NCI-H510A treated with DMSO at 0.1 percent for 48 hours (cell line): ENCODE measurements at places on chromosomes 2 and 18.
A peak's percentile ranks its signal among the peaks of the same experiment; 100 is the strongest.

DNA sequence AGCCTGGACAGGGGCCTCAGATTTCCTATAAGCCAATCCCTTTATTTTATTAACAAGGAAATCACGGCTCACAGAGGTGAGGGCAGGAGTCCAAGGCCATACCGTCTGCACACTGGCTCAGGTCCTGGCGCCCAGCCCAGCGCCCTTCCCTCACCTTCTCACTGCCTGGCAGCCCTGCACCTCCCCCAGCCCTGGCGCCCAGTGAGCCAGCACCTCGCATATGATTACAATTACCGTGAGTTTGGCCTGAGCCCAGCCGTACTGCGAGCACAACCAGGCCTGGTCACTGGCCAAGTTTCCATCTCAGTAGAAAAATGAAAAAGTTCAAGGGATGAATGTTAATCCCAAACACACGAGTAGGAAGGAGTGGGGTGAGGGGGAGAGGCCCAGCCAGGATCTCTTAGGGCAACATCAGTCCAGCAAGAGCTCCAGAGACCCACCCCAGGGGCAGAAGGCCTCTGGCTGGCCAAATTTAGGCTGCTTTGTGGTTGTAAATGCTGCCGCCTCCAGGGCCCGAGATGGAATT lies 68.4 kb downstream of the MCFD2 start:
- DNase-seq: peak; percentile 22

DNA sequence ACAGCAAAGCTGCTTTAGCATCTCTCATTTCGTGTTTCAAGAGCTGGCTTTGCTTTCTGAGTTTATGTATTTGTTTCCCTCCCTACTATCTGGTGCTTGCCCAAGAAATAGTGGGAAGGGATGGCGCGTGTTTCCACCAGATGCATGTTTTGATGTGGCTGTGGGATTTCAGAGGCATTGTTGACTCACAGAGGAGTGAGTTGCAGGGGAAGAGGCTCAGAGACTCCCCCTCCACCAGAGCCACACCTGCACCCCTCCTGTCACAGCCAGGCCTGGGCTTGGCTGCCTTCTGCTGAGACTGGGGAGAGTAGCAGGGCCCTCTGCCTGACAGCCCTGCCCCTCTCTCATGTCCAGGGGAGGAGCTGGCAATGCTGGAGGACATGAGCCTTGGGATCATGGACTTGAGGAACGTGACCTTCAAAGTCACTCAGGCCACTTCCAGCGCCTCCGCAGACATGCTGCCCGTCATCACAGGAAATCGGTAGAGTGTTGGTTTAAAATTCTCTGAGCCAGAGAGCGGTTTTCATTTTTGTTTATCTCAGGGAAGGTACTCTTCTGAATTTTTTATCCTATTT lies 42.9 kb downstream of the COA5 start:
- no peak for DNase-seq

DNA sequence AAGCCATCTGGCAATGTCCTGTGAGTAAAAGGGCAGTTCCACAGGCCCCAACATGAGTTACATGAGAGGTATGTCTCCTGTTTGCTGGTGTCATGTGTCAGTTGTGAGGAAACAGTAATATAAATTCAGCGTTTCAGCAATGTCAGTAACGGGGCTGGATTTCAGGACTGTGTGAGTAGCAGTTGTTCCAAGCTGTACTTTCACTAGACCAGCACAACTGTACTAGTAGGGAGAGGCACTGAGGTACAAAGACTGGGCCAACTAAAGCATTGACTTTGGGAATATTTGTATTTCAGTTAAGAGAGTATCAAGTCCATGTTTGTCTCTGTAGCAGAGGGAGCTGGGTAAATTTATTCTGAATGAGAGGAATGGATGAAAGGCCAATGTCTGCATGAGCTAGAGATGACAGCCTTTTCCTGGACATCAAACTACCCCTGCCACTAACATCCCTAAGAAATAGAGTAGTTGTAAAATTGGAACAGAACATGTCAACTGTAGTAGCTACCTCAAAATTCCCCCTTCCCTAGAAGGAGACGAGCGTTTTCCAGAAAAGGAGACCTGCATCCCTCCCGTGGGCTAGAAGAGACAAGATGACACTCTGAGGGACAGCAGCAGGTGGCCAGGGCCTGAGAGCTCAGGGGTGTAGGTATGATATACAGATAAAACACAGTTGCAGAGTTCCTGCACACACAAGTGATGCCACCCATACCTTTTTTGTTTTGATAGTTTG lies 24.4 kb downstream of the EIF4E2 start:
- no peak for DNase-seq

DNA sequence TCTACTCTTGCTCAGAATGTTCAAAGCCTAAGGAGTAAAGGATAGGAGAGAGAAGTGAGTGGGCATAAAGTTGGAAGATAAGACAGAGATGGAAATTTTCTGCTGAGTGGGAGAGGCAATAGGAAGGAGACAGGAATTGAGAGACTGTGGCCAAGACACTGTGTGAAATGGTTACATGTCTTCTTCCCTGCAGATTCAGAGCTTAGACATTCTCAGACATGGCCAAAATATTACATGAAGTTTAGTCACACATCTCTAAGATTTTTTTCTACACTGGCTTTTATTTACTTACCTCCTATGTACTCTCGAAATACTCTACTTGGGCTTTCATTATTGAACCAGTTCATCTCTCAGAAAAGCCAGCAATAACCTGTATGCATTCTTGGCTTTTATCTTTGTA lies 363.0 kb upstream of the FANCL start:
- DNase-seq: no peak
